ENCODE measurements at places on chromosomes 1 and 21.

GRCh38 chr1:162554258-162554657 is 7.3 kb upstream of the UAP1 start:
- no peak for DNase-seq

DNA sequence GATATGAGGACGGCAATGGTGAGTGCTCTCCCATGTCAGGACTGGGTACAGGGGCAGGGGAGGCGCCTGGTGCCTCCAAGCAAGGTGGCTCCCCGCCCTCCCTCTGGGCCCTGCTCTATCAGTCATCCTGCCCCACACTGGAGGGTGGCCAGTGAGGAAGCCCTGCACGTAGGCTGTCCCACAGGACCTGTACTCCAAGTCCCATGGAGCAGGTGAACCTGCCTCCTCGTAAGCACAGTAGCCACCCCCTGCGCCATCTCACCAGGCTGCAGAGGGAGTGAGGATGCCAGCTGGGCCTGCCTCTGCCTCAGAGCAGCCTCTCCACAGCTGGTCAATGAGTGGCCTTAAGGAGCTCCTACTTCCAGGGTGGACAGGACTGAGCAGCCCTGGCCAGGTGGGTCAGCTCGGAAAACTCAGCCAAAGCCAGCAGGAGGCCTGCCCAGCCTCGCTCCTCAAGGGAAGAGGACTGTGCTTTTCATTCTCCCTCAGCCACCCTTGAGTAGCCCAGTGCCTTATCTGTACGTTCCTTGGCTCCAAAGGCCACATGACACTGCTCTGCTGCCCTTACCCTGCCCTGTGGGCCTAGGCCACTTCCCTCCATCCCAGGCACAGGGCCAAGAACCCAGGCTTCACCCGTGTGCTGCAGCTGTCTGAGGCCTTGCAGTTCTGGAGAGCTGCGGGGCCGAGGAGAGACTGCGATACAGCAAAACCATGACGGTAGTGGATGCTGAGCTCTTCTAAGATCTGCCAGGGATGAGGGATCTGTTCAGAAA is 39.6 kb downstream of the SLC45A1 start:
- no peak for DNase-seq

DNA sequence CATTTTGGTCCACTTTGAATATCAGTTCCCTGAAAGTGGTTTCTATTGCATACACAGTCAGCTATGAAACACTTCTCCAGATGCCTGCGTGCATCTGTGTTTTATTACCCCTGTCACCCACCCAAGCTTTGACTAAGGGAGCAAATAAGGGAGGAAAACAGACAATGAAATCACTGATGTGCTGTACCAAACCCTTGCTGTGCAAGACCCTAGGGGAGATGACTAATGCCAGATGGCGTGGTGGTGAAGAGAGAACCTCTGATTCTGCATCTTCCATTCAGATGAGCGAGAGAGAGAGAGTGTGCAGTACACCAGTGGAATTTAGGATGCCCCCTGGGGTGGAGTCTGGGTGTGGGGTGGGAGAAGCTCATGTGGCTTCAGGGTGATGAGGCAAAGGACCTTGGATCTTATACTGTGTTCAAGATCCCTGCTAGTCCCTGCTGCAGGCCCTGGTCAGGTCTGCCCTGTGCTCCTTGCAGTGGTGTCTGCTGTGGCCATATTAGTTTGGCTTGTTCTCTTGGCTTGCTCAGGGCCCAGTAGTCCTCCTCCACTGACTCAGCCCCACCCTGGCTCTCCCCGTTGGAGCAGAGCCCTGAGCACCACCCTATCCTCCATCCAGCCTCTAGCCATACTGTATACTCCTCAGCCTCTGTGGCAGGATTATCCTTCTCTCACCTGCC is 18.5 kb downstream of the CLCA1 start:
- no peak for DNase-seq

GRCh38 chr1:183882335-183883167 is 77.6 kb downstream of the RGL1 start:
- no peak for DNase-seq

GRCh38 chr1:10830961-10831668 is 34.7 kb upstream of the CASZ1 start:
- no peak for DNase-seq

DNA sequence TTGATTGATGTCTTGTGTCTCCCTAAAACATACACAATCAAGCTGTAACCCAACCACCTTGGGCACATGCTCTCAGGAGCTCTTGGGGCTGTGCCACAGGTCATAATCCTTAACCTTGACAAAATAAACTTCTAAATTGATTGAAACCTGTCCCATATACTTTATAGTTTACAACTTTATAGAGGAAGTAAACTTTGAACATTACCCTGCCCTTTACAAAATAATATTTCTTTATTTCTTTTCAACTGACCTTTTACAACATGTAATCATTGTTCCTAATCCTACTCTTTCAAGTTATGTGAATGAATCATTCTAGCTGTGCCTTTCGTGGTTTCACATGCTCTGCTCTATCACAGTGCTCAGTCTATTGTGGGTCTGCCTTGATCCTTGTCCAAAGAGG is 118.3 kb upstream of the ATP1A1 start:
- no peak for DNase-seq

DNA sequence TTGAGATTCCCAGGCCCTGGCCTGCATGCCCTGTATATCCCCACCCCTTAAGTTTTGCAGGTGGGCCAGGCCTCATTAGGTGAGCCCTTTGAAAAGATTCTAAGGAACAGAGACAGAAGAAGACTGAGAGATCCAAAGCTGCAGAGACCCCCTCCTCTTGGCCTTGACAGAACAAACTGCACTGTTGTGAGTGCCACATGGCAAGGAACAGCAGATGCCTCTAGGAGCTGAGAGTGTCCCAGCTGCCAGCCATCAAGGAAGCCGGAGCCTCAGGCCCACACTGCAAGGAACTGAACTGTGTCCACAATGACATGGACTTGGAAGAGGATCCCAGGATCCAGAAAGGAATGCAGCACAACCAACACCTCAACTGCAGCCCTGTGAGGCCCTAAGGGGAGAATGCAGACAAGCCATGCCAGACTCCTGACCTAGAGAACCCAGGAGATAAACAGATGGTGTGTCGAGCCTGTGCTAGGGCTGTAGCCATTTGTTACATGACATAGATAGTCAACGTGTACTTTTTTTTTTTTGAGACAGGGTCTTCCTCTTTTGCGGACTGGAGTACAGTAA is 182.7 kb downstream of the AJAP1 start:
- DNase-seq = no peak

GRCh38 chr1:218466341-218467010 is 121.3 kb downstream of the TGFB2 start:
- DNase-seq = no peak

GRCh38 chr1:6464514-6464836 is 1.5 kb downstream of the TNFRSF25 start:
- no peak for DNase-seq

DNA sequence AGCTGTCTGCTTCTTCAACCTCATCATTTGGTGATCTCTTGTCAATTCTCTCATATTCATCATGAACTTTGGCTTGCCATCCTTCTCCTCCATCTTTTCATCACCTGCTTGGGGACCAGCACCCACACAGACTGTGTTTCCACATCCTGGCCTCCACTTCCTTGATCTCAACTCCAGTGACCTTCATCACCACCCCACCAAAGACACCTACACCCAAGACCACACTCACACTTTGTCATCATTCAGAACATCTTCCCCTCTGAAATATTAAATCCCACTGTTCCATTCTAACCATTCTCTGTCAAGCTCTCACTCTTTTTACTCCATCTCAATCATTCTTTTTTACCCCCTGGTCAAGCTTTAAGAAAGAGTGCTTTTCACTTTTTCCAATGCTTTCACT is 115.5 kb upstream of the VAV3 start:
- no peak for DNase-seq

GRCh38 chr1:151009206-151009587 is 948 bp downstream of the PRUNE1 start:
- DNase-seq = no peak

DNA sequence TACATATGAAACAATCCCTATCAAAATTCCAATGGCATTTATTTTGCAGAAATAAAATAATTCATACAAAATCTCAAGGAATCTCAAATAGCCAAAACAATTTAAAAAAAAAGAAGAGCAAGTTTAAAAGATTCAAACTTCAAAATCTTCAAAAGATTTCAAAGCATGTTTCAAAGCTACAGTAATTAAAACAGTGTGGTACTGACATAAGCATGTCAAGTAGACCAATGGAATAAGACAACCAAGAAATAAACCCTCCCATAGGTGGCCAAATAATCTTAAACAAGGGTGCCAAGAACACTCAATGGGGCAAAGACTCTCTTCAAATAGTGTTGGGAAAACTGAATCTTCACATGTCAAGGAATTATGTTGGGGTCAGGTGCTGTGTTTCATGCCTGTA is 28.0 kb upstream of the UCK2 start:
- no peak for DNase-seq

DNA sequence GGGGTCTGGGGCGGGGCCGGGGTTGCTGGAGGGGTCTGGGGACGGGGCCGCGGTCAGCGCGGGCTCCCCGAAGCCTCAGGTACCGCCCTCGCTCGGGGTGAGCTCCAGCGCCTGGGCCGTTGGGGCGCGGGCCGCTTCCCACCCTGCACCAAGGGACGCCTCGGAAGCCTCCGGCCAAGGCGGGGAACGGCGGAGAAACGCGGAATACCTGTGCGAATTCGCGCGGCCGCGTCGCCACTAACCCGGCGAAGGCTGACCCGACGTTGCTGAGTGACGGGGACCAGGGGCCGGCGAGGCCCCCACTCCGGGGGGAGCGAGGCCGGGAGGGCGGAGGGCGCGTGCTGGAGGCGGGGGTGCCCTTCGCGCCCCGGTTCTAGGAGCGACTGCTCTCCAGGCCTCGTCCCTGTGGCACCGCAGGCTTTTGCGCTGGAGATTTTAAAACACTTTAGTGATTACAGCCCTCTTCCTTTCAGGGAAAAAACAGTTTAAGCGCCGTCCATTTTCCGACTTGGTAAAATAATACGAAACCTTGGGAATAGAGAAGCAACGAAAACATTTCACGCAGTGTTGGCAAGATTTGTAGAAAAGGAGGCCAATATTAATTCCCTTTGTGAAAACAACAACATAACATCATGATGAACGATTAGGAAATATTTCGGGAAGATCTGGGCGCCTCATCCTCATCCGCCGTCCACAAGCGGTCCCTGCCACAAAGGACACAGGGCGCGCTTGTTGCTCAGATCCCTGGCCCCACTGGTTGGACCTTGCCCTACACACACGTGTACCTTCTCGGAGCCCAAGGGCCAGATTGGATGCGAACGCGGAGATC is 971 bp upstream of the GNG4 start:
- DNase-seq = peak; percentile 47

- DNase-seq = no peak
Measured at GRCh38 chr21:21973806-21974205, 975.6 kb downstream of the NCAM2 start.

DNA sequence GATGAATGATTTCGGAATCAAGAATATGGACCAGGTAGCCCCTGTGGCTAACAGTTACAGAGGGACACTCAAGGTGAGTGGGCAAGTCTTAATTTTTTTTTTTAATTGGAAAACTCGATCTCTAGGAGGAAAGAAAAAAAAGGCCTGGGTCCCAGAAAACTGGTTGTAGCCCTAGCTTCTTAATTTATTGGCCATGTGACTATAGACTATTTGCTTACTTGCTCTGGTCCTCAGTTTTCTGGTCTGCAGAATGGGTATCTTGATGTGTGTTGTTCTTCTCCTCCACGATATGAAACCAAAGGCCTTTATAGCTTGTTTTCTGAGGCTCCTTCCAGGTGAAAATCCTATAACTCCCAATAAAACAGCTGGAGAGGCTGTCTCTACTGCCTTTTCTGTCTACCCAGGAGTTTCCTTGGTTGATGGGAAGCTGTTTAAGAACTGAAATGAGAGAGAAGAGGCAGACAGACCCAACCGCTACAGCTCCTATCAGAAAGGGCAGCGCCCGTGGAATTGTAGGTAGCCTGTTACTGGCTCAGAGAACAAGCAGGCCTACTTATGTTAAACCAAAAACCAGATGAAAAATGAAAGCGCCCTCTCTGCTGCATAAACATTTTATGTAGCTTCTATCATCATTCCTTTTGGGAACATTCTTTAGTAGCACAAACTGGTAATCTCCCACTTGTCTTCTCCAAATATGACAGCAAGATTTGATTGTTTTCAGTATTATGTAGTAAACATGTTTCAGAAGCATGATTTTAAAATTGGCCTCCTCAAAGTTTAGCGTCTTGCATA is 4.5 kb downstream of the ETS2 start:
- DNase-seq = no peak

- DNase-seq = no peak
Measured at GRCh38 chr1:23617084-23617521, 57.8 kb upstream of the ID3 start.

DNA sequence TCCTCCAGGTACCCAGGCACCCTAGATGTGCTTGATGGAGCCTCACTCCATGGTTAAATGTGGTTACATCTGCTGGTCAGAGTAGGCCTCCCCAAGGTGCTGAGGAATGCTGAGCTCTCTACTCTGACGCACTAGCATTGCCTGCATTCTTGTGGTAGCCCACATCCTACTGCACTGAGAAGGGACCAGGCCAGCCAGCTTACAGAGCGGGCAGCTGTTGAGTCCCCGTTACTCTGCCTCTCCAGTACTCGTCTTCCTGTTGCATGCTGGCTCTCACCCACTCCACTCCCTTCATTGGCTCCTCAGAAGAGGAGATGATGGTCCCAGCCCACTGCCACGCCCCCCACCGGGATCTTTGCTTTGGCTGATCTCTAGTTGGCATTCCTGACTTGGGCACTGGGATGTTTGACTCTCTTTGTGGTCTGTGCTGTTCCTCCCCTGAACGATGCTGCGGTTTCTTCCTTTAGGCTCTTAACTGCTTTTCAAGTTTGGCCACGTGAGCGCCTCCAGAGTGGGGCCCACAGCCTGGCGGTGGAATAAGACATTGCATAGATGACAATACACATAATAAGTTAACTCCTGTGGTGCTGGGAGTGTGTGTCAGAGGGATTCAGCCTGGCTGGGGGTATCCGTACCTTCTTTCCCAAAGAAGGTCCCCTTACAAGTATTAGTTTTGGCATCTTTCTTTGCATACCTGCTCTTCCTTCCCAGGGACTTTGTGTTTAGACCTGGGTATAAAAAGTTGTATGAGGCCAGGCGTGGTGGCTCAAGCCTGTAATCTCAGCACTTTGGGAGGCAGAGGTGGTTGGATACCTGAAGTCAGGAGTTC is 18.6 kb downstream of the AZIN2 start:
- no peak for DNase-seq

- DNase-seq = peak; percentile 4
Measured at GRCh38 chr1:239308701-239309333, 77.6 kb upstream of the CHRM3 start.

GRCh38 chr21:40658311-40658710 is 188.6 kb downstream of the DSCAM start:
- DNase-seq = no peak

- no peak for DNase-seq
Measured at GRCh38 chr1:31596737-31597097, 20.4 kb downstream of the TINAGL1 start.

DNA sequence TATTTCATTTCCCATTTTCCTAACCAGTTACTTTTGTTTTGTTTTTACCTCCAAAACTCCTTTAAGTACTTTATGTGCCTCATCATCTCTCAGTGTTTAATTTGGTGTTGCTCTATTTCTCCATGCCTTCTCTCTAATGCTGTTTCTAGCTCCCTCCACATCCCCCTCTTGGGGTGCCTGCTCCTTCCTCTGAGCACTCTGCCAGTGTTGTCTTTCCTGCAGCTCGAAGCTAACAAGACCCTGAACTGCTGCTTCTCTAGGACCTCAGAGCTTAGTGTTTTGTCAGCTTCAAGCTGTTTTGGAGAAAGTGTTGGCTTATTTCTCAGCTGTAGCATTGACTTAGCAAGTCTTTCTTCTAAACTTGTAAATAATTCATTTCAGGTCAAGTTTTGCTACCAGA is 290.6 kb downstream of the DPYD start:
- DNase-seq = peak; percentile 2
